ENCODE measurements at places on chromosomes 5 and 9.

DNA sequence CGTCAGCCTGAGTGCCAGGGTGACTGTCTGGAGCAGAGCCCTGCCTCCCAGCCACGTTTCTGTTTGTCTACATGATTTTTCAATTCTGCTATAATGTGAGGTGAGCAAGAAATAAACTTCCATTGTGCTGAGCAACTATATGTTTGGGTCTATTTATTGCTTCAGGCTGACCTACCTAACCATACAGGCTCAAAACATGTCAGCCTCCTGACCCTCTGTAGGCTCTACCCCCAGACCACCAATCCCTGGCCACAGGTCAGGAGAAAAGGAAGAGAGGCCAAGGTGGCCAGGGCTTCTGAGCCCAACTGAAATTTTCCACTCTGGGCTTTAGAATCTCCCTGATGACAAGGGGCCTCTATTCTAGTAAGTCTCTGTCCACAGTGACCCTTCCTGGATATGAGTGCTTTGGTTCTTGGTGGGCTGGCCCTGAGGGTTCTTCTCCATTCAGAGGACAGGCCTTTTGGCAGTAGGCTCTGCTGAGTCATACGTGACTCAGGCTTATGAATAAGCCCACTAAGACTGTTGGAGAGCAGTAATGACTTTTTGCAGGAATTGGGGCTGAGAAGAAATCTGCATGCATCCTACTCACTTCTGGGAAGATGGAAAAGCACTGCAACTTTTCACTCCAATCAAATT, 117.2 kb upstream of the TBCA start:
- DNase-seq = no peak

GRCh38 chr5:4145511-4145910, 549.9 kb downstream of the IRX1 start:
- DNase-seq = no peak

DNA sequence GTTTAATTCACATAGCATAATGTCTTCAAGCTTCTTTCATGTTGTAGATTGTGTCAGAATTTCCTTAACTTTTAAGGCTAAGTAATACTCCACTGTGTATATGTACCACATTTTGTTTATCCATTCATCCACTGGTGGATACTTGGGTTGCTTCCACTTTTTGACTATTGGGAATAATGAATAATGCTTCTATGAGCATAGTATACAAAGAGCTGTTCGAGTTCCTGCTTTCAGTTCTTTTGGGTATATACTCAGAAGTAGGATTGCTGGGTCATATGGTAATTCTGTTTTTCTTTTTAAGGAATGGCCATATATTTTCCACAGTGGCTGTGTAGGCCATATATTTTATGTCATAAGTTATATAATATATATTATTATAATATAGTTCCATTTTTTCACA, 3.6 kb upstream of the FAM120AOS start:
- no peak for DNase-seq

- no peak for DNase-seq
These were observed 847.7 kb downstream of the MAT2B start for GRCh38 chr5:164353155-164353554.

GRCh38 chr9:93828331-93829097, 126.6 kb downstream of the BARX1 start:
- no peak for DNase-seq

DNA sequence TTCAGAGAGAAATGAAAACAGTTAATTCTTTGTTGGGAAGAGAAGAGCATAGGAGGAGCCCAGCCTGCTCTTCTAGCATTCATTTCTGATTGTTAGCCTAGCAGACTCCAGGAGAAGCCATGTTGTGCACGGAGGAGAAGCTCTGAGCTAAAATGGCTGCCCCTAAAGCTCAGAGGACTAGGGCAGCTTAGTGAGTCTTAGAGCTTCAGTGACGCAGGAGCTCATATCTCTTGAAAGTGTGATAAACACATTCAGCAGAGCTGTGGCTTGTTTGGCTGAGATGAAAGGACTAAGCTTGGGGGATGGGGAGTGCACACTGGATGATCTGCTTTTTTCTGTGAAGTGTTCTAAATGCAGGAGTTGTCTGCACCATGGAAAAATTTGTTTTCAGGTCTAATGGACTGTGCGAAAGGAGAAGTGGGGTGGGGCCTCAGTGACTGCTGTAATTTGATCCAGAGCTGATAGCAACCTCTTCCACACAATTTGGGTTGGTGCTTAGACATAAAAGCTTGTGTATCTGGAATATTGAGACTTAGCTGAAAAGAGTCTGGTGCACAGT, 58.5 kb downstream of the ZNF462 start:
- DNase-seq = no peak

DNA sequence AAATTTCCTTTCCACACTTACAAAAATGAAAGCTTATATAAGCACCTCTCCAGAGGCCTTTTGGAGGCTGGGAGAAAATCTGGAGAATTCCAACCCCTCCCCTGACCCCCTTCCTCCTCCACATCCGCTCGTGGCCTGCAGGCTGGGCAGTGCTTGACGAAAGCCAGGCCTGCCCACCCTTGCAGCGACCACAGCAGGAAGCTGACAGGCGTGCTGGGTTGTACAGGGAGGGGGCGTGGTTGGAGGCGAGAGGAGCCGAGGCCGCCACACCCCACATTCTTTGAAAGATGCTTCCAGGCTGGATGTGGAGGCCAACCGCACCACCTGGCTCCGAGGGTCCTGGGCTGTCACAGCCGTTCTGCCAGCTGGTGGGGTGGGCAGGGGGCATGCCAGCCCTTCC, 47.8 kb upstream of the IER5L start:
- no peak for DNase-seq

DNA sequence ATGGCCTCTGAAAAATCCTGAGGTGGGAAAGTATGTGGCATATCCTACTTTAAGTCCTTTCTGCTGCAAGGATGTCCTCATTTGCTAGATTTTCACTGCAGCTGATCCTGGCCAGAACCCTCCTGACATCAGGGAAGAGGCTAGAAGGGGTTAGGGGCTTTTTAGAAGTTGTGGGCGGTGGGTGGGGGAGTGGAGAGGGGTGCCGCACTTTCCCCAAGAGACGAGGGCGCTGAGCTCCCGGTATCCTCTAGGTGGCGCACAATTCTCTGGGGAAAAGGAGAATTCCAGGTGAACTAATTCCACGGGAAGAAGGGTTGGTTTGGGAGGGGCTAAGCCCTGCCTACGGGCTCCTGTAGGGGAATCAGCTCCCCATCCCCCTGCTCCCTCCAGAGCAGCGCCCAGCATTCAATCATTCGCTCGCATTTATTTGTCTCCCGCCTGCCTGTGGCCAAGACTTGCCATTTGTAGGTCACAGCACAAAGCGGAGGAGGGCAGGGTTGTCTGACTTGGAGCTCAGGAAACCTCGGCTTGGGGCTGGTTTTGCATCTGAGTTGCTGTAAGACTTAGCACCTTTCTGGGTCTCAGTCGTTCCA, 42.9 kb upstream of the HAND1 start:
- DNase-seq = no peak

DNA sequence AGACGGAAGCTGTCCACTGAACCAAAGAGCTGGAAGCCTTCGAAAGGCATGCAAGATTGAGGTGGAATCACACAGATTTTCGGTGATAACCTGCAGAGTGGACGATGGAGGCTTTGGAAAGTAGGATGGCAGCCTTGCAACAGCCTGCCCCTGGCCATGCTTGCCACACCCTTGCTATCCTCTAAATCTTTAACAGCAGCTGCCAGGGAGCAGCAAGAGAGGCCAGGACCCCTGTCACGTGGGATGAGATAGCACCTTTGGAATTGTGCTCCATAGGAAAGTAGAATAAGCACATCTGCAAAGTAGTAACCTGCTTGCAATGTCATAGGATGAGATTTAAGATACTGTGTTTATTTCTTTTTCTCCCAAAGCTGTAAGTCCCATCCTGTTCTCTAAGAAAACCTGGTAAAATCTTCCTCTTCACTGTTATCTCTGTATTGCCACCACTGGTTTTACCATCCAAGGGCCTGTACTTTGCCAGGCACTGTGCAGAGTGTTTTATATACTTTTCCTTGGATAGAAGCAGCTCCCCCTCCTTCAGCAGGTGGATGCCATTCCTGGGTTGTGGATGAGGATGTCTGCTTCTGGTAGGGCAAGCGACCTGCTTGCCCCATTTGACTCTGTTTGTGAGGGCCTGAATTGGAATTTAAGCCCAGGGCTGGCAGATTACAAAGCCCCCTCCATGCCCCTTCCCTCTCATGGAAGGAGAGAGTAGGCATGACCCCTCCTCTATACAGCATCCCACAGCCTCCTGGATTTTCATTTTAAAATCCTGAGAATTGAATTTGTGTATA, 10.1 kb downstream of the TRIO start:
- no peak for DNase-seq

- DNase-seq = no peak
These were observed 75.3 kb upstream of the TBCA start for GRCh38 chr5:77851176-77852067.

GRCh38 chr5:109455598-109456096, 45.9 kb upstream of the PJA2 start:
- no peak for DNase-seq

- DNase-seq = no peak
These were observed 10.2 kb downstream of the NIPSNAP3B start for GRCh38 chr9:104774132-104774531.

DNA sequence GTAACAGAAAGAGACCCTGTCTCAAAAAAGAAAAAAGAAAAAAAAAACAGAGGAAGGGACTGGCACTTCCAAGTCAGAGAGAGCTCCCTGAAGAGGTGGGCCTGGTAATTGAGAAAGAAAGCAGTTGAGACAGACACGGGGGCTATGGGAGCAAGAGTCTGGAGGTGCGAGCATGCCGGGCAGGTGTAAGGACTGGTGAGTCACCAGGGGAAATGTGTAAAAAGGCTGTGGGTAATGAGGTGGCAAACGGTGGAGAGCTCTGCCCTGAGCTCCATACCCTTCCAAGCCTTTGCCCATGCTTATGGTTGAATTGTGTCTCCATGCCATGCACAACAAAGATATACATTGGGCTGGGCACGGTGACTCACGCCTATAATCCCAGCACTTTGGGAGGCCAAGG, 18.0 kb upstream of the JADE2 start:
- no peak for DNase-seq

GRCh38 chr9:22160221-22160620, 151.1 kb upstream of the CDKN2B start:
- DNase-seq = no peak

- no peak for DNase-seq
These were observed 459.3 kb upstream of the ZNF608 start for GRCh38 chr5:125205601-125206225.

DNA sequence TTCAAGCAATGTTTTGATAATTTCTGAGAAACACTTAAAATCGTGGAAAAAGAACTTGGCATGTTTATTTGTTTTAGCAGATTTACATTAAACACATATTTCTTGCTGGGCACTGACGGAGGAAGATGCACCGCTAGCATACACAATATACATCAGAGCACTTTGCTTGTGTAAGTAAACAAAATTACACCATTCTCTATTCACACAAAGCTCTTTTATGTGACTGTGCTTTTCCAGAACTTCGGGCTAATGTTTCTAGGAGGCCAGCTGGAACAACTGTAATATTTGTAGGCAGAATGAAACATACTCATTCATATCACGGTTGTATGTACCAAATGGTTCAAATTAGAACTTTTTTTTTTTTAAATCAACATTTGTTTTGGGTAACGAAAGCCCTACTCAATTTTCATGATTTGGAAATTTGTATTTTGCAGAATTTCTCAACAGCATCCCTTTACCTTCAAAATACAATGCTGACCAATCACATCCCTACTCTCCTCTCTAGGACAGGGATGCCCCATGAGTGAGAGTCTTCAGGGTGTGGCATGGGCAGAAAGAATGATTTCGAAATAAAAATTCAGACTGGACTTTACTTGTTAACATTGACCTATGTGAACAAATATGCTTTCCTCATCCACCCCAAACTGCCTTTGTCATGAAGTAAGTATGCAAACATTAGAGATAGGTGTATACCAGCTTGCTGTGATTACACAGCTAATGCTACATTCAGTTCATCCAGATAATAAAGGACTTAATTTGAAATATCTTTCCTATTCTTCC, 425.1 kb downstream of the BNC2 start:
- no peak for DNase-seq

- DNase-seq = no peak
These were observed 42.8 kb downstream of the SHB start for GRCh38 chr9:38026021-38026809.

GRCh38 chr9:18438300-18438925, 35.5 kb upstream of the ADAMTSL1 start:
- no peak for DNase-seq

GRCh38 chr5:30390095-30390494, 803.4 kb upstream of the CDH6 start:
- no peak for DNase-seq

DNA sequence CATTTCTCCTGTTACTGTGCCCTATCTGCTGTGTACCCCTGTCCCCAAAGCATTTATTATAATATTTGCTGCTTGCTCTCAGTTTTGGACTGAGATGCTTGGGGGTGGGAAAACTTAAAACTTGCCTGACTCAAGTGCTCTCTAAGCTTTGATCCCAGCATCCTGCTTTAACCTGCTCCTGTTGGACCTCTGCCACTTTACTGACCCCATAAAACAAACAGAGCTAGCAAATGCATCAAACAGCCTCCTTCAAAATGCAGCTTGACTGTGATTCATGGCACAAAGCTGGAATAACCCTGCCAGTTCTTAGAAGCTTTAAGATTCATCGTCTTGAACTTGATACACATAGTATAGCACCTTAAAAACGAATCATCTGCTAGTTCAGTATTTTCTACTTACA, 212.5 kb downstream of the DEPDC1B start:
- DNase-seq = no peak

GRCh38 chr5:137415231-137415681, 83.9 kb downstream of the SPOCK1 start:
- no peak for DNase-seq

- DNase-seq = no peak
These were observed 138.8 kb upstream of the LMX1B start for GRCh38 chr9:126474786-126475485.

GRCh38 chr5:140926443-140927227, 536 bp downstream of the PCDHAC1 start:
- no peak for DNase-seq

DNA sequence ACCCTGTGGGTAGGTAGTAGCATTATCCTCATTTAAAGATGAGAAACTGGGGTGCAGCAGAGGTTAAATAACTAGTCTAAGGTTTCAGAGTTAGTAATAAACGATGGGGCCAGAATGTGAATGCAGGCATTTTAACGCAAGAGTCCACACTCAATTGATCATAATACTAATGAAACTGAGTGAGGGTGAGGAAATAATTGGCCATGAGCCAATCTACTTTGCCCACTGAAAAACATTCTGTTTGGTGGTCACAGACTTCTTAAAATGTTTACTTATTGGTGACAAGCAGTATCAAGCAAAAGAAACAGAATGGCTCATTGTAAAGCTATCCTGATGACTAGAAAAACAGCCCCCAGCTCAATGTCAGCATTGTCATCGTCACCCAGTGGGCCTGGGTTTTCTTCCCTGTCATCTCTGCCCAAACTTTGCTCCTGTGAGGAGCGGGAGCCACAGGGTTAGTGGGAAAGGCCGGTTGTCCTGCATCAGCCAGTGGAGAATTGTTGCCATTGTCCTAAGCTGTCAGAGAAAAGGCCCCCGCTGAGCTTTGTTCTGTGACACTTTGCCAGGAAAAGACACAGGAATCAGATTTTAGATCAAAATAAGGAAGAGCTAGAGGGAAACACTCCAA, 77.3 kb upstream of the MAN2A1 start:
- no peak for DNase-seq

- DNase-seq = no peak
These were observed 59.8 kb upstream of the ANXA1 start for GRCh38 chr9:73091909-73092308.

- DNase-seq = no peak
These were observed 260.4 kb upstream of the ADRA1B start for GRCh38 chr5:159655757-159656409.

Measured in LNCaP clone FGC (cell line).